ENCODE measurements at places on chromosomes 12 and 14.

DNA sequence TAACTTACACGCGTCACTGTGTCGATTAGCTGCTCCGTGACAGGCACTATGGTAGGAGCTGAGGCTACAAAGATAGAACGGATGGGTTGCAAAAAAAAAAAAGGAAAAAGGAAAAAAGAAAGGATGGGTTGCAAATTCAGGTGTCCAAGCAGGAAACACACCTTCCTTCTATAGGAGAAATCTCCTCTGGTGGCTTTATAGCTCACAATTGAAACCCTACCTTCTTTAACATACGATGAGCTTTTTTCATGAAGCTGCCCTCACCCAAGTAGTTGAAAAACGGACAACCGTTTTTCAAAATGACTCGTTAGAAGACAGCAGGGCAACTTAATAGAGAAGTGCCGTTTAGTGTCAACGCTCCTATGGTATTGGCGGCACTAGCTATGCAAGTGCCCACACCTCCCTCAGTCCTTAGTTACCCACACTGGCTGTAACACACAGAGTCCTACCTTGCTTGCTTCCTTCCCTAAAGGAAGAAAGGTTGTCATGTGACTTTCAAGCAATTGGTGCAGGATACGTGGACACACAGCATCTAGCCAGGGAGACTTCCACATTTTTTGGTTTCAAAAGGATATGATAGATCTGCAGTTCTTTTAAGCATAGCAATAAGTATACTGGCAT lies 682 bp upstream of the TRIP11 start:
- DNase-seq, result no peak

- DNase-seq, result no peak
Observed at GRCh38 chr12:7899755-7900154, 27.0 kb upstream of the SLC2A14 start.

DNA sequence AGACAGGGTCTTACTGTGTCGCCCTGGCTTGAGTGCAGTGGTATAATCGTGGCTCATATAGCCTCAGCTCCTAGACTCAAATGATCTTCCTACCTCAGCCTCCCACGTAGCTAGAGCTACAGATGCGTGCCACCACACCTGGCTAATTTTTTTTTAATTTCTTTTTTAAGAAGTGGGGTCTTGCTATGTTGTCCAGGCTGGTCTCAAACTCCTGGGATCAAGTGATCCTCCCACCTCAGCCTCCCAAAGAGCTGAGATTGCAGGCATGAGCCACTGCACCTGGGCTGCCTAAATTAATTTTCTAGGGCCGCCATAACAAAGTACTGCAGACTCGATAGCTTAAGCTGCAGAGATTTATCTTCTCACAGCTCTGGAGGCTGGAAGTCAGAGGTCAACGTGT lies 9.1 kb downstream of the LTBR start:
- no peak for DNase-seq

GRCh38 chr12:113161415-113162016 lies 12.0 kb downstream of the CFAP73 start:
- no peak for DNase-seq

DNA sequence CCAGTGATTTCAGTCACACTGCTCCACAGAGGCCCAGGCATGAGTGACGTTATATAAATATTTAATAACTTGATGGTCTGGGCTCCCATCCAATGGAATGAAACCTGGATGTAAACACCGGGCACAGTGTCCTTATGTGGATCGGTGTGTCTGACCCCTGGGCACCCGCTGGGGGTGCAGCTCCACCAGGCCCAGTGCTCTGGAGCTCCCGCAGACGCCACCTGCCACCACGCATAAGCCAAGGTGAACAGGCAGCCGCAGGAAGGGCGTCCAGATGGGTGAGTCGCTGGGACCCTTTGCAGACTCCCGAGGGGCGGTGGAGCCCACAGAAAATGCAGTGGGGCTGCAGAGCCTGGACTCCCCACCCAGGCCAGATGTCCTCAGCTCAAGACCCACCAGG lies 121.6 kb downstream of the SCARB1 start:
- no peak for DNase-seq

DNA sequence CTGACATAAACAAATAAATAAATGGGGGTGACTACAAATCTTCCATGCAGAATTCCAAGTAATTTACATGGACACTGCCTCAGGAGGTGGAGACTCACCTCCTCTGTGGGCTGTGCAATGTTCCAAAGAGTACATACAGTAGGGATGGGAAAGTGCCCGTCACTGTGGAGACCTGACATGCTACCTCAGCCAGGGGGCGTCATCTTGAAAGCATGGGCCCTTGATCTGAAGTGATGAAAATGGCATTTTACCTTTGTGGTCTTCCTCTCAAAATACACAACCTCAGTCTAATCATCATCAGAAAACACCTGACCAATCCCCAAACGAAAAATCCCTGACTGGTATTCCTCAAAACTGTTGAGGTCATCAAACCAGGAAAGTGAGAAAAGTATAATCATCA lies 48.4 kb downstream of the ANAPC7 start:
- no peak for DNase-seq

GRCh38 chr14:60648934-60649874 lies at the start of gene SIX1:
TSS of gene SIX1 (minus strand) at chr14:60649477. CDS start at chr14:60649189, 288 bp downstream.
- no peak for DNase-seq

GRCh38 chr14:74638066-74638465 lies 26.0 kb upstream of the LTBP2 start:
- DNase-seq, result no peak

DNA sequence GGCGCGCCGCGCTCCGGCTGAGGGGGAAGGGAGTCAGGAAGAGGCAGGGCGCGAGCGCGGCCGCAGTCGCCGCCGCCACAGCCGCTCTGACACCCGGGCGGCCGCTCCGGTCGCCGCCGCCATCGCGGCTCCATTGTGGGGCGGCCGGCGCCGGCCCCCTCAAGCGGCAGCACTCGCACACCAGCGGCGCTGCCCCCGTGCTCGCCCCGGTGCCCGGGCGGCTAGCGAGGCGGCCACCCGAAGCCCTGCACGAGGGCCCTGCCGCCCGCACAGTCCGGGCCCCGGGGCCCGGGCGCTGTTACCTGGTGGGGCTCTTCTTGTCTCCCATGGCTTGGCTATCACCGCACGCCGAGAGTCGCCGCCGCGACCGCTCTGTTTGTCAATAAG lies 202 bp downstream of the YAF2 start:
- peak; percentile 2 for DNase-seq

DNA sequence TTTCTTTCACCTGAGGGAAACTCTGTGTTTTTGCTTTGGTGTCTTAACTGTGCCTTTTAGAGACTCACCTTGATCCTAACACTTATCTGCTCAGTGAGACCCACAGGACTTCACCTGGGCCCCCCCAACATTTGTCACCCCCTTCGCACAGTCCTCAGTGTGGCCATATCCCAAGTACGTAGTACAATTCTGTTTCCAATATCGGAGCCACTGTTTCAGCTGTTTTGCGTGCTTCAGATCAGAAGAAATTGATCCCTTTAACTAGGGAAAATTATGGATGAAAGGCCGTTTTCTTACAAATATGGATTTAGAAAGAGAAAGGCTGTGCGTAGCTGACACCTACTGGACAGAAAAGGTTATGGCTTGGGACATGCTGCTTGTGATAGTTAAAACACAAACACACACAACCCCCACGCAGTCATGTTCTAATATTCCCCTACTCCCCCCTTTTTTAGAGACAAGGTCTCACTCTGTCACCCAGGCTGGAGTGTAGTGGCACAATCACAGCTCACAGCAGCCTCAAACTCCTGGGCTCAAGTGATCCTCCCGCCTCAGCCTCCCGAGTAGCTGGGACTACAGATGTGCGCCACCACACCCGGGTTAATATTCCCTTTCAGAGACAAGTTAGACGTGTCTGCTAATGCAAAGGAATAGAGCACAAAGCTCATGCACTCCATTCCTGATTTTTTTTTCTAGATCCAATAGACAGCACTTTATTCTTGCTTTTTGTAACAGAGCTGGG lies 3.6 kb upstream of the SLC7A8 start:
- DNase-seq, result no peak

DNA sequence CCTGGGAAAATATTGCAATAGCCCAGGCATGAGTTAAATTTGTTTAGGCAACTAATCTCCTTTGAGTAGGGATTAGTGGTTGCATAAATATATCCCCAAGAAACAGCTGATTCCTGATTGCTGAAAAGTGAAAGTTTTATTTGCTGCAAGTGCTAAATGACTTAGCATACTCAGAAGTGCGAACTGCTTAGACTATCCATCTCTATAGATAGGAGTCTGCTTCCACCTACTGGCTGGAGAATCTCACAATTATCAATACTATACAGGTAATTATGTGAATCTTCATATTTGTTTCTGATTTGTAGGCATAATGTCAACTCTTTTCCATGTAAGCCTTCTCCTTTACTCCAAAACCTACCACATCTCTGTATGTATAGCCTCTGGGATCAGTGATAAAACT lies 12.0 kb upstream of the SLCO1B3 start:
- no peak for DNase-seq

DNA sequence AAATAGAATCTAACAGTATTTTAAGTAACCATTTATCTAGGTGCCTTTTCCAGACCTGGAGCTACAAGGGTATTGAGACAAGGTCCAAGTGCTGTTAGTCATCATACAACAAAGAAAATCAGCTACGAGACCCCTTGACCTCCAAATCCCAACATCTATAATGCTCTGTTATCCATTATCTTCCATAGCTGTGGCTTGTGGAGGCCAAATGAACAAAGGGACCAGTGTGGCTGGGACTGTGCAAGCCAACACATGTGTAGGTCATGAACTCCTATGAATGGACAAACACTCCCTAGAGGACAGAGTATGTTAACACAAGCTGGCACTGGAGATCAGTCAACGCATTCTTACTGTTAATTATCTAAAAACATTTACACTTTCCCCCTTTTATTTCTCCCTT lies 374.5 kb downstream of the EMP1 start:
- DNase-seq, result no peak

GRCh38 chr12:51792417-51792816 lies 56.1 kb downstream of the FIGNL2 start:
- DNase-seq, result no peak

GRCh38 chr12:122888232-122888752 lies 7.6 kb downstream of the VPS37B start:
- DNase-seq, result no peak
